Gastroesophageal sphincter (tissue), 4 donors: ENCODE measurements at places on chromosomes 5 and 9. TPM values are rescaled to one million over a fixed set of nuclear protein-coding genes. Genes with fewer than 3 reads are reported as not detected.
A peak's percentile ranks its signal among the peaks of the same experiment; 100 is the strongest.

- no peaks in the 10 kb centered on the region for H3K36me3 ChIP-seq
- no peak overlapping the region for H3K4me3 ChIP-seq
- no peaks in the 10 kb centered on the region for H3K27me3 ChIP-seq
- H3K4me1 ChIP-seq: no peaks in the 10 kb centered on the region
- no peak overlapping the region for H3K27ac ChIP-seq
- no peak for ATAC-seq
Observed at GRCh38 chr5:105015098-105015497, 1452.5 kb upstream of the NUDT12 start.

- peak overlapping the region; percentile 9 for H3K27ac ChIP-seq
- H3K36me3 ChIP-seq: no peaks in the 10 kb centered on the region
- ATAC-seq: no peak
- no peaks in the 10 kb centered on the region for H3K4me1 ChIP-seq
Observed at GRCh38 chr9:125646621-125647100, 60.3 kb downstream of the MAPKAP1 start.

- H3K36me3 ChIP-seq: peaks cover 31% of the 10 kb centered on the region
- no peaks in the 10 kb centered on the region for H3K27me3 ChIP-seq
- H3K4me1 ChIP-seq: peaks cover 5% of the 10 kb centered on the region
- no peak overlapping the region for H3K4me3 ChIP-seq
- no peak for ATAC-seq
Observed at GRCh38 chr5:65762234-65762633, 40.2 kb downstream of the NLN start.

DNA sequence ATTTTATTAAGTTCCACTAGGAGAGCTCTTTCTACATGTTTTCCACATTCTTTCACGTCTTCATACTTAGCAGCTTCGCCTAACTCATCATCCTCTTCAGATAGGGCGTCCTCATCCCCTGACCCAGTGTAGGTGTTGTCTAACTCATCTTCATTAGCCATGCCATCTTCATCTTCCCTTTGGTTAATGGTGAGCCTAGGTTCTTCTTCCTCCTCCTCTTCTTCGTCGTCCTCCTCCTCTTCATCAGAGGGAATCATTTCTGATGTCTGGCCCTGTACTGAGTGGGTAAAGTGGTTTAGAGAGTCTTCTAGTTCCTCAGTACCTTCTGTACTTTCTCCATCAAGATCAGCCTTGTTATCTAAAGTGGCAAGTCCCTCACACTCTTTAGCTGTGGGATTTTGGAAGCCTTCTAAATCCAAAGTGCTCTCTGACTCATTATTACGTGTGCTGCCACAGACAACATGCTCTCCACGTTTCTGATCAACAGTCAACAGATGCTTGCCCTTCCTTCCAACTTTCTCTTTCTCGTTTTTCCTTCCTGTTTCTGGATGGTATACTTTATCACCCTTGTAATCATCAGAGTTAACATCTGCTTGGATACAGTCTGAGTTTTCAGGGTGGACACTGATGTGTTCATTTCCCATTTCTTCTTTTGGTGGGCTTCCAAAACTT is 31.1 kb downstream of the TUT7 start:
- H3K4me3 ChIP-seq: no peak overlapping the region
- no peaks in the 10 kb centered on the region for H3K4me1 ChIP-seq
- ATAC-seq: no peak
- H3K36me3 ChIP-seq: peaks cover 12% of the 10 kb centered on the region
- H3K27ac ChIP-seq: no peak overlapping the region
- H3K27me3 ChIP-seq: no peaks in the 10 kb centered on the region

- no peaks in the 10 kb centered on the region for H3K27me3 ChIP-seq
- no peaks in the 10 kb centered on the region for H3K4me1 ChIP-seq
- no peak overlapping the region for H3K4me3 ChIP-seq
- no peak overlapping the region for H3K27ac ChIP-seq
- ATAC-seq: no peak
Observed at GRCh38 chr9:78714576-78714975, 417.7 kb downstream of the PSAT1 start.

DNA sequence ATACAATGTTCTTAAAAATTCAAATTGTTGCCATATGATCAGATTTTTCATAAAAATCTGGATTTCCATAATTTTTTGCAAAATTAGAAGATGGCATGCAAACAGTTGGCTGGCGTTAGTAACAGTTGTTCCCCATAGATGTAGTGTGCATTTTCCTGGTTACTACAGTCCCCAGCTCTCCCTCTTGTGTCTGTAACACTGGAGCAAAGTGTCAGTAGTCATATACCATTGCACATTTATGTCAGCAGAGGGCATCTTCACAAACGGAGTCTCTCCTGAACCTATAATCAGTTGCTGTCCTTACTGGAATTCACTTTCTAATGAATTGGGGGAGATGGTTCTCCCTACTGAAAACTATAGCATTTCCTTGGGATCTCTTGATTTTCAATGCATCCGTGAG is 44.7 kb upstream of the DMAC1 start:
- H3K27ac ChIP-seq: no peak overlapping the region
- no peak for ATAC-seq
- H3K36me3 ChIP-seq: no peaks in the 10 kb centered on the region
- no peak overlapping the region for H3K4me3 ChIP-seq
- no peaks in the 10 kb centered on the region for H3K27me3 ChIP-seq
- H3K4me1 ChIP-seq: no peaks in the 10 kb centered on the region

GRCh38 chr9:123234853-123235252 is 33.5 kb downstream of the STRBP start:
- no peaks in the 10 kb centered on the region for H3K36me3 ChIP-seq
- H3K27me3 ChIP-seq: no peaks in the 10 kb centered on the region
- H3K27ac ChIP-seq: no peak overlapping the region
- no peaks in the 10 kb centered on the region for H3K4me1 ChIP-seq
- ATAC-seq: no peak

DNA sequence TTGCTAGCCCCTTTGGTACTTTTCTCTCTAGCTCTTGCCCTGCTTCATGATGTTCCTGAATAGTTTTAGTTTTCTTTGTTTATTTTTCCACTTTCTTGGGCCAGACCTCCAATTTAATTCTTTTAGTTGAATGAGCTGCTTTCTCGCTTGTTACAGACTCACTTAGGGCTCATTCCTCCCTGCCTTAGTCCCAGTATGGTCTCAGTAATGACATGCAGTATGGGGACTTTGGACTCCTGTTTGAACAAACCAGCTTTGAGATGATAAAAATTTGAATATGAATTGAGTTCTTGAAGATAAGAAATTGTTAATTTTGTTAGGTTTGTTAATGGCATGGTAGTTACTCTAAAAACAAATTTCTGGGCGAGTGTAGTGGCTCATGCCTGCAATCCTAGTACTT is 284.8 kb upstream of the DMRT1 start:
- H3K4me3 ChIP-seq: no peak overlapping the region
- H3K4me1 ChIP-seq: peaks cover 4% of the 10 kb centered on the region
- no peaks in the 10 kb centered on the region for H3K36me3 ChIP-seq

The SLC6A3 gene
- not detected for total RNA-seq

The JAKMIP2 gene
- total RNA-seq: 0.62 TPM

The KIF4B gene
- total RNA-seq: 0.05 TPM
